ENCODE measurements at places on chromosomes 3 and 15.

GRCh38 chr3:158671821-158672214, 630 bp downstream of the LXN start:
- DNase-seq = no peak

GRCh38 chr3:127975153-127976029, 60.4 kb downstream of the KBTBD12 start:
- no peak for DNase-seq

DNA sequence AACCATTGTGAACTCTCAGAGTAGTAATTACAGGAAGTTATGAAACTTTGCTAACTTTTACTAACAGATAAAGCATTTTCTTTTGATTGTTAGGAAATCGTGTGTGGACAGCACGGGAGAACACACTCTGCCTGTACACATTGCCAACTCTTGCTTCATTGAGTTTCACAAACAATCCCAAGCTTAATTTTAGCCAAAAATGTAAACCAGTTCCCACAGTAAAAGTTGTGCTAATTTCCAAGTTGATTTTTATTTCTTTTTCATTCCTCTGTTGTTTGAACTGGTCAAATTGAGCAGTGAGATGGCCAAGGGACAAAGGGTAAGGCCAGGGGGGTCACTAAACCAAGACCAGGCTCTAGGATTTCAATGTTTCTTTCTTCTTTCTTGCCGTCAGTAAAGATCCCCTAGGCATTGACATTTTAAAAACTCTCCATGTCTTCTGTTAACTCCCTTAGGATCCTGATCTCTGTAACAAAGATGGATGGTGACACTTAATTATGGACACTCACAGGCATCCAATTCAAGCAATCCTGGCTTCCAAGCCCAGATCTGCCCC, 414.9 kb downstream of the RBMS3 start:
- no peak for DNase-seq

GRCh38 chr3:42179110-42179725, 86.8 kb downstream of the CCK start:
- DNase-seq = no peak

DNA sequence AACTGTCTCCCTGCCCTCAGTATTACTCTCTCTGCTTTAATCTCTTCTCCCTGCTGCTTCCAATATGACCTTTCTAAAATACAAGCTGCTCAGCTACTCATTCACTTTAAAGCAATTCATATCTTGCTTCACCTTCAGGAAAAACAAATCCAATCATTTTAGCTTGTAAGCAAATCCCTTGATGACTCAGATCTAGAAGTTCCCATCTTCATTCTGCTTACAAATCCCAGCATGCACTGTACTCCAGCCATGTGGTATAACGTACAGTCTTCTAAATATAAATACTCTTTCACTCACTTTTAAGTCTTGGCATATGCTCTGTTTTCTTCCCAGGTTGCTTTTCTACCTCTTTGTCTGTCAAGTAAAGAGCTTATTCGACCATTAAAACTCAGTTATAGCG, 1009.1 kb upstream of the SEMA6D start:
- DNase-seq = no peak

- no peak for DNase-seq
These were observed 411.7 kb downstream of the MAGI1 start for GRCh38 chr3:65627062-65627461.

GRCh38 chr15:48411971-48412591, 80.9 kb downstream of the DUT start:
- DNase-seq = no peak

DNA sequence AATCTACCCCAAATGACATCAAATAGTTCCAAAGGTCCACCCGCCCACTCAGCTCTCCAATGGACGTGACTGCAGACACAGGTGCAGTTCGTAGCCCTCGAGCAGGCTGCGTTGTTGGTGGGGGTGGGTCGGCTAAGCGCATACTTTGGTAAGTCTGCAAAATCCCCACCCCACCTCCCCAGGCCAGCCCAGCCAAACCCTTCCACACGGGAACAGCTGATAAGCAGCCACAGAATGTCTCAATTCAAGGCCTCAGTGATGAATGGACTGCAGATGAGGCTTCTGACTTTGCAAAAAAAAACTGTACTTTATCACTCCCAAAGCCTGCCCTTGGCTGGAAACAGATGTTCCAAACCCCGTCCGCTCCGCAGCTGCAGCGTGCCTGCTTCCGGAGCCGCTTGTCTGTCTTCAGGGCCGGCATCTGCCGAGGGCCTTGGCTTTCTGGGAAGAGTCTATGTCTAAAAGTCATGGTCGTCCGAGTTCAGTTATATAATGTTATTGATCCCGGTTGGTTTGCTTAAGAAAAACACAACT, 38.2 kb downstream of the PCSK6 start:
- DNase-seq = peak; percentile 80

- no peak for DNase-seq
These were observed at the start of gene TLR9 for GRCh38 chr3:52225452-52226228. Gene TLR9, minus strand, starts transcription at chr3:52225645. Its CDS starts 116 bp downstream, at chr3:52225529.

GRCh38 chr15:63042877-63043334, 359 bp downstream of the TPM1 start:
- no peak for DNase-seq

- DNase-seq = no peak
These were observed 112.5 kb downstream of the ADAMTS9 start for GRCh38 chr3:64575211-64575844.

- DNase-seq = no peak
These were observed 89.4 kb upstream of the CDAN1 start for GRCh38 chr15:42826251-42826890.

DNA sequence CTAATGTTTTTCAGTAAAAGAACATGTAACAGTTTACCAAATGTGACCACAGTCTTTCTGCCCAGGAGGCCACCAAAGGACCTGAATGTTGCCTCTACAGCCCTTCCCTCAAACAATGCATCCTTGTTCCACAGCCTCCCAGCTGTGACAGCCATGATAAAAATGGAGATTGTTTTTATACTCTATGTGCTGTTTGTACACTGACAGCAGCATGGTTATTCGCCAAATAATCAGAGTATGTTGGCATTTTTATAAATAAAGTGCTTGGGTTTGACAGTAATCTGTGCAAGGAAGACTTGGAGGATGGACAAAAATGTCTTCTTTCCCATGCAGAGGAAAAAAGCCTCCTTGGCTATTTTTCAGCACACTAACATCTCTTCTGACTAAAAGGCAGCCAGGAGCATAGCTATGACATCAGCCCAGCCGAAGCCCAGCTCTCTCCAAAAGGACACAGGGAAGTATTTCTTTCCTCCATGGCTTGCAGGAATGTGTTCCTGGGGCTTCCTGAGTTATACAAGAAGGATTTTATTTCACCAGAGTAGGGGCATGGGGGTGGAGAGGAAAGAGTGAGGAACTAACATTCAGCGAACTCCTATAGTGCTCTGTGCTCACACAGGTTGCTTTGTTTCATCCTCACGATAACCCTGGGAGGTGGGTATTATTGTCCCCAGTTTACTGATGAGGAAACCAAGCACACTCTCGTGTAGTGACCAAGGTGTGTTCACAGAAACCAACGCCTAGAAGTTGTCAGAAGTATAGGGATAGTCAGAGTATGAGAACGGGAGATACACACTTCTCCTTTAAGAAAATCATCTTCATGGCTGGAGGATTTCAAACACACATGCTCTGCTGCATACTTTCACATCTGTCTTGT, 339.7 kb downstream of the MECOM start:
- peak; percentile 43 for DNase-seq

DNA sequence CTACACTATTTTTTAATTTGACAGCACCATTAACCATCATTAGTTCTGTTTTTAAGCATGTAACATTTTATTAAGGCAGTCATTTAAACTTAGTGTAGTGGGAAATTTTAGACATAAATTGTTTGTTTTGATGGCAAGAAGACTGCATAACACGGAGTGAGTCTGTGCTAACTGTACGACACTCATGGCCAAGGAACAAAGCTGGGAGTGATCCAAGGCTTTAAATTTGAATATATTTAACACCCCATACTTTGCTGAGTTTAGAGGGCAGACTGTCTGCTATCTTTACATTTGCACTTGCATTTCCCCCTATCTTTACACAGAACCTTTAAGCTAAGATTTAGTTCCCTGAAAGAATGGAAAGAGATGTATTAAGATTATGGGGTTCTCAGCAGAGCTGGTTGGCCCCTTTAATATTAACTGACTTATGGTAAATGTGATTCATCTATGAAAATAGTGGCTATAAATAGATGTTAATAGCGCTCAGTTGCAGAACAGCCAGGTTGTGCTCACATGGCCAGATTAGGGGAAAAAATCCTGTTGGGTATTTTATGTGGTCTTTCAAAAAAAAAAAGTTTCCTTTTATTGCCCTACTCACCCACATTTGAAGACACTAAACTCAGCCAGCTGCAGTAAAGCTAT, 120.7 kb downstream of the CMSS1 start:
- no peak for DNase-seq

GRCh38 chr3:169228522-169228921, 435.0 kb downstream of the MECOM start:
- DNase-seq = no peak

- DNase-seq = no peak
These were observed 82.6 kb upstream of the CNTN6 start for GRCh38 chr3:1010228-1010627.

DNA sequence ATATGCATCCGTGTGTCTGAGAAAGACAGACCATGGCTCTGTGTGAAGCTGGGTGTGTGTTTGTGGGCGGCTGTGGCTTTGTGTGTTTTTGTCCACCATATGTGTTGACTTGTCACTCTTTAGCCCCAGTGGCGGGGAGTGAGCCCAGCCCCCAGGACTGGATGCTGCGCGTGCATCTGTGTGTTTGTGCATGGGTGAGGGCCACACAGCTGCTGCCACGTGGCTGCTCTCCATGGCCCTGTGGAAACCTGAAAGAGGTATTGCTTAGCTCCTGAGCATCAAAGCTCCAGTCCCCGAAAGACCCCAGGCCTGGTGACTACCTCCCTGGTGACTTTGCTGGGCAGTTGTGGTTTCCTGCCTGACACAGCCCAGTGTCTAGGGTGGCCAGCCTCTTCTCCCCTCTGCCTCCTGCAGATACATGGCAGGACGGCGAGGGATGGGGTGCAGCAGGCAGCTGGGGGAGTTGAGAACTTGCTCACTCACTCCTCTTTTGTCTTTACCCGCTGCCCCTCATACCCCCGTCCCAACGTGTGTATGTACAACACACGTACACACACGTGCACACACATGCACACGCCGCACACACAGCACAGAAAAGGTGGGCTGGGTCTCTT, 6.5 kb downstream of the EPHB3 start:
- no peak for DNase-seq

- DNase-seq = no peak
These were observed 67.5 kb upstream of the PRR23C start for GRCh38 chr3:139112230-139112558.

DNA sequence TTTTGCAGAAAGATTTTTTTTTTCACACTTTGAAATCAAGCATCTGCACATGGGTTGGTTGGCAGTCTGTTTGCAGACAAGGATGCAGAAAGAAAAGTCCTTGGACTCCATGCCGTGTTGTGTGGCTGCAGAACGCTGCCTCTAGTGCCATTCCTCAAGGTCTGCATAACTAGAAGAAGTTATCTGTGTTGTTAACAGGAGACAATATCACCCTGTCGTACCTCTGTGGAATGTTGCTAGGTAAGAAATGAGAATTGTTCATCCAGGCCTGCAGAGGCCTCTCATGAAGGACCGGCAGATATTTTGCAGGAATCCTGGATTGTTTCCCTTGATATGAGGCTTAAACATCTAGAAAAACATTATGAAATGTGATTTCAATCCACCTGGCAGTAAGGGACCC, 58.5 kb upstream of the PPARG start:
- no peak for DNase-seq

- no peak for DNase-seq
These were observed 68.5 kb downstream of the GPR176 start for GRCh38 chr15:39851500-39852092.

DNA sequence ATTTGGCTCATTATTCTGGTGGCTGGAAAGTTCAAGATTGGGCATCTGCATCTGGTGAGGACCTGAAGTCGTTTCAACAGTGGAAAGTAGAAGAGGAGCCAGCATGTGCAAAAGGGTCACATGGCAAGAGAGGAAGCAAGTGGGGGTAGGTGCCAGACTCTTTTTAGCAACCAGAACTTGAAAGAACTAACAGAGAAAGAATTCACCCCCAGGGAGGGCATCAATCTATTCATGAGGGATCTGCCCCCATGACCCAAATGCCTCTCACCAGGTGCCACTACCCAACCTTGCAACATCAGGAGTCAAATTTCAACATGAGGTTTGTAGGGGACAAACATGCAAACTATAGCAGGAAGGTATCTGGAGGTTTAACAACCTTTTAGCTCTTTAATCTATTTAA, 10.3 kb upstream of the RYK start:
- DNase-seq = no peak

DNA sequence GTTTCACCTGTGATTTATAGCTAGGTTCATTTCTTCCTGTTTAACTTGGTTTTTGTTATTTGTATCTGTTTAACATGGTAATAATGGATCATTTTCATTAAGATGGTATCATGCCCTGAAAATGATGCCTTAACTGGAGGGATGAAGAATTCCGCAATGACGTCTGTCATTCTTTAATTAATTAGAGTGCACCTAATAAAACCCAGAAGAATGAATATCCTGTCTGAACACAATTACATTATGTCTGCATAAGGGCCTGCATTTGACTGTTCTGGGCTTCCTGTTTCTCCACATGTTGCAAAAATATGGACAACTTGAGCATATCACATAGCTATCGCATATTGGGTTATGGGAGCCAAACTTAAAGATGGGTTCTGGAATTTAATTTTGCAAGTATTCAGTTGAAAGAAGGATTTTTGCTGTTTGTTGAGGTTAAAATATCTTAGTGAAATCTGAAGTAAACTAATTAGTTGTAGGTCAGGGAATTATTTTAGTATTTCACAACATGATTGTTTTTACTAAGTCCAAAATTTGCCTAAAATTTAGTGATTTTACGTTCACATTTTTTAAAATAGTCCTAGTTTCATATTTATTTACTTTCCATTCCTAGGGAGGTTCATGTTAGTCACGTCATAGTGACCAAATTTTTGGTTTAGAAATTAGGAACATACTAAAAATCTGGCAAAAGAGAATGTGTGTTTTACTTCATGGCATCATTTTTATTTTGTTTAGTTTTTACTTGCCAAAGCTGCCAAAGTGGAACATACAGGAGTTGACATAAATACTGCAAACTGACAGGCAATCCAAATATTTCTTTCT, 321.0 kb upstream of the TGFBR2 start:
- DNase-seq = no peak

Measured in heart left ventricle (tissue), 16 donors.